ENCODE measurements at places on chromosomes 3 and 15.
A peak's percentile ranks its signal among the peaks of the same experiment; 100 is the strongest.

GRCh38 chr15:82832601-82833361 is 23.4 kb downstream of the WHAMM start:
- H3K4me1 ChIP-seq = peaks cover 18% of the 10 kb centered on the region
- DNase-seq = no peak
- no peak overlapping the region for H3K27ac ChIP-seq
- no peaks in the 10 kb centered on the region for H3K27me3 ChIP-seq

GRCh38 chr3:182445576-182445975 is 347.7 kb upstream of the ATP11B start:
- H3K27me3 ChIP-seq = no peaks in the 10 kb centered on the region
- no peak overlapping the region for H3K27ac ChIP-seq
- no peak overlapping the region for H3K4me3 ChIP-seq

- H3K27me3 ChIP-seq = peaks cover 29% of the 10 kb centered on the region
- peaks cover 6% of the 10 kb centered on the region for H3K4me1 ChIP-seq
- H3K36me3 ChIP-seq = no peaks in the 10 kb centered on the region
- no peak overlapping the region for H3K4me3 ChIP-seq
Measured at GRCh38 chr15:77075528-77075927, 4.6 kb upstream of the TSPAN3 start.

DNA sequence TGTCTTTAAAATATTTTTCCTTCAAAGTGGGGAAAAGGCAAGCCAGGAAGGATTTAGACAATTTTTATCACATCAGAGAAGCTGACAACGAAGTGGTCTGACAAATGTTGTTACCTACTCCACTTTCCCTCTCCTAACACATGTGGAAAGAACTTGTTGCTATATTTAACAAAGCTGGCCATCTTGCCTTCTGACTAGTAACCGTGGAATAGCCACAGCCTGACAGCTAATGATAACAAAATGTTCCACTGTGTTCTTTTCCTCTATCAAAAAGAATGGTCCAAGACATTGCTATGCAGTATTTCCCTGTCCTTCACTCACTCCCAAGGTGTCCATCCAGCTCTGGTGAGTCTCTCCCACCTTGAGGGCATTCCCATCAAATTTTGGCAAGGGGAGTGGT is 481.4 kb upstream of the THBS1 start:
- no peaks in the 10 kb centered on the region for H3K36me3 ChIP-seq
- H3K27ac ChIP-seq = no peak overlapping the region
- H3K4me1 ChIP-seq = no peaks in the 10 kb centered on the region
- no peak overlapping the region for H3K4me3 ChIP-seq

DNA sequence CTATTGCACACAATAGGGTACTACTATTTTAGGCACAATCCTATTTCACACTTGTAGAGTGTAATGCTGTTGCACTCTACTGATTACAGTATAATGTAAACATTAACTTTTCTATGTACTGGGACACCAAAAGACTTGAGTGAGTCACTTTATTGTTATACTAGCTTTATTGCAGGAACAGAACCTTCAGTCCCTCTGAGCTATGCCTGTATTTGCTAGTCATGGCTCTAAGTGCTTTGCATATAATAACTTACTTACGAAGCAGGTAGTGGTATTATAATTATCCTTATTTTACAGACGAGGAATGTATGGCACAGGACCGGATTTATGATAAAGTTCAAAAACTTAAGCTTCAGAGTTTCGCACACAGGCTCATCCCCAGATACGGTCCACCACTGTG is 106.6 kb upstream of the SLC6A6 start:
- H3K27me3 ChIP-seq = peaks cover 18% of the 10 kb centered on the region
- H3K4me3 ChIP-seq = no peak overlapping the region

DNA sequence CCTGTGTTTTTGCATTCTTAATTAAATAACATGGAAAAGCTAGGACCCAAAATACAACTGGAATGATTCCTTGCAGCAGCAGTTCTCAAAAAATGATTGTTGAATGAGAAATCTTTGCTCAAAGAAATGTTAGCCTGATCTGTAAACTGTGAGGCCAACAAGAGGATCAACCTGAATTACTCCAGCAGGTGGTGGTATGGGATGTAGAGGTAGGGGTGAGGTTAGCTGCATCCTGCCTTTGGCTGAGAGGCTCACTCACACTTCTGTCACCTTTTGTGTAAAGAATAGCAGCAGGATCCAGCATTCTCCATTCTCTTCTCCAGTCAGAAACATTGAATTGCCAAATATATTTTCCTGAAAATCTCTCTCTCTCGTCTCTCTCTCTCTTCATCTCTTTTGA is 26.5 kb upstream of the FAM98B start:
- DNase-seq = no peak
- H3K27ac ChIP-seq = no peak overlapping the region
- H3K4me3 ChIP-seq = no peak overlapping the region
- H3K4me1 ChIP-seq = no peaks in the 10 kb centered on the region
- 0 out of 3 replicates have a peak, but pooled peaks cover 2% of the 10 kb centered on the region for H3K27me3 ChIP-seq
- H3K36me3 ChIP-seq = no peaks in the 10 kb centered on the region

GRCh38 chr3:102512734-102513504 is 78.1 kb downstream of the ZPLD1 start:
- no peaks in the 10 kb centered on the region for H3K27me3 ChIP-seq
- no peaks in the 10 kb centered on the region for H3K36me3 ChIP-seq
- H3K27ac ChIP-seq = no peak overlapping the region
- H3K4me3 ChIP-seq = no peak overlapping the region
- no peaks in the 10 kb centered on the region for H3K4me1 ChIP-seq

- H3K27me3 ChIP-seq = no peaks in the 10 kb centered on the region
- peak; percentile 24 for DNase-seq
- H3K36me3 ChIP-seq = no peaks in the 10 kb centered on the region
- no peak overlapping the region for H3K27ac ChIP-seq
- H3K4me3 ChIP-seq = no peak overlapping the region
Measured at GRCh38 chr15:61051569-61052031, 177.5 kb downstream of the RORA start.

DNA sequence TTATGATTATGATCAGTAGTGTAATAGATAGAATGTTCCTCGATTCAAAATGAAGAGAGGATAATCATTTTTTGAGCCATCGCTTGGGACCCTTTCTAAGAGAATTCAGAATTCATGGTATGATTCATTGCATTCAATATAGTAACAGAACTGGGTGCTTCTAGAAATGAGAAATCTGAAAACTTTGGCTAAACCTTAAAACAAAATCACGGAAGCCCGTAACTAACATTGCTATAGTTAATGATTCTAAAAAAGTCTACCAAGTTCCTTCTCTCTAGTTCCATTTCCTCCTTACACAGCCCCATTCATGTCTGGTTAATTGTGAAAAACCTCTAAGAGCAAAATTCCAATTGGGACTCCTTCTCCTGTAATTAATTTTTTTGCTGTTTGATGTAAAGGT is 217.1 kb downstream of the GBE1 start:
- no peaks in the 10 kb centered on the region for H3K27me3 ChIP-seq
- no peak overlapping the region for H3K4me3 ChIP-seq
- H3K4me1 ChIP-seq = no peaks in the 10 kb centered on the region
- DNase-seq = no peak

DNA sequence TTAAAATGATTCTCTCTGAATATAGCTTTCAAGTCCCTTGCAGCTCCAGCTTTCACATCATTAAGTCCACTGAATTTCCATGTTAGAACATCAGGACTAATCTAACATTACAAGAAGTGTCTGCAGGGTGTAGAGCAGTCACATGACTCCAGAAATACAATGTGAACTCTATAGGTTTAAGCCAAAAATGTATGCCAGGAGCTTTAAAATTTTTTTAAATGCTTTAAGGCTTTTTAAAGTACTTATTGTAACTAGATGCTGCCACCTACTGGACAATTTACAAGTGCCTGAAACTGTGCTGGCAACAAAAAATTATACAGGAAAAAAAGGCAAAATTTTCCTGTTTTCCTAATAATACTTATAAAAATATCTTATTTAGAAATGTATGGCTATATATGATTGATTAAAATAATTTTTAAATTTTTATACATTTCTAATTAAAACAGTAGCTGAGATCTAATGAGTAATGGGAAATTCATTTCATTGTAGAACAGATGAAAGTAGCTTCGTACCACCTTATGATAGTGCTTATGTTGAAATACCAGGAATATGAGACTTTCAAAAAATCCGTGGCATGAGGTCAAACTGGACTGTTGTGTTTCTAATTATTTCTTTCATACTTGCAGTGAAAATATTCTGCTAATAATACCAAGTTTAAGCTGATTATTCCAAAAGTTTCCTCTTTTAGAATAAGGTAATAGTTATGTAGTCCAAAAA is 25.7 kb downstream of the FSIP1 start:
- DNase-seq = peak; percentile 43
- no peaks in the 10 kb centered on the region for H3K36me3 ChIP-seq
- H3K4me1 ChIP-seq = no peaks in the 10 kb centered on the region
- H3K27me3 ChIP-seq = no peaks in the 10 kb centered on the region
- H3K27ac ChIP-seq = no peak overlapping the region

DNA sequence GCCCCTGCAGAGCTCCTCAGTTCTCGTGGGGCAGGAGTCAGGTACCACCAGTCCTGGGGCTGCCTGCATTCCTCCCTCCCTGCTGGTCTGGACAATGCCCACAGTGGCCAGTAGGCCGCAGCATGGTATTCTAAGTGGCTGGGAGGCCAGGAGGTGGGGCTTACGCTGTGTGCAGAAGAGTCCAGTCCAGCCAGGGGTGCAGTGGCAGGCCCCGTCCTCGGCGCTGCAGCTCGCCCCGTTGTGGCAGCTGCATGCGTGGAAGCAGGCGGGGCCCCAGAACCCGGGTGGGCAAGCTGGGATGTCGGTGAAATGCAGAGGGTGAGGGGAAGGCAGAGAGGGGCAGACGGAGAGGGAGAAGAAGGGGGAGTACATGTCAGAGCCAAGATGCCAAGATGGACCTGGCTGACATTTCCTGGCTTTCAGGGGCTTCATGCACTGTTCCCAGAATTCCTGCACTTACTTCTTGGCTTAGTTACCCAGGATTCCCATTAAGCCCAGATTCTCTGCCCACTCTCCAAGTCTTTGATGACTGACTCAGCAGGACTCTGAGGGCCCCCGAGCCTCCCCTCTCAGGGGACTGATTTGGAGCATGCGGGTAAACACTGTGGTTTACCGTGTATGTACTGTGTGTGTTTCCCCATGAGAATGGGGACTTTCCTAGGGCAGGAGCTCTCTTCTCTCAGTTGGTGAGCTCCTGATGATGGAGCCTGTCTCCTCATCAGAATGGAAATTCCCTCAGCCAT is 47.5 kb downstream of the RAB11A start:
- H3K36me3 ChIP-seq = no peaks in the 10 kb centered on the region
- H3K4me1 ChIP-seq = peaks cover 15% of the 10 kb centered on the region
- DNase-seq = peak; percentile 80
- no peak overlapping the region for H3K4me3 ChIP-seq

DNA sequence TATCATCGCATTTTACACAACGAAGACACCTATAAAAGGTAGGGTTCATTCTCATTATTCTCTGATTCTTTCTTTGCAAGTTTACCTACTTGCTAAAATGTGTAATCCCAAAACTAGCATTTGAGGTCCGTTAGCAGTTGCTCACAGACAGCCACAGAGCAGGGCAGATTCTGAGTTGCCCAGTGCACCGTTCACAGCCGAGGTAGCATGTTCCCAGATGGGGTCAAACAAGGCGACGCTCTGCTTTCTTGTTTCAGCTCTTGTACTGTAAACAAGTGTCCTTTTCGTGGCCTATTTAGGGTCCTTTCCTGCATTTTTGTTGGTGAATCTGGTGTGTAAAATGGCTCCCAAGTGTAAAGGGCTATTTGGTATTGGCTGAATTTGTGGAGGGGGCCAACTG is 3.1 kb downstream of the PPP1R2 start:
- no peaks in the 10 kb centered on the region for H3K27me3 ChIP-seq
- peak overlapping the region; percentile 29 for H3K27ac ChIP-seq
- peak overlapping the region; percentile 87 for H3K4me3 ChIP-seq
- no peaks in the 10 kb centered on the region for H3K36me3 ChIP-seq
- peaks cover 49% of the 10 kb centered on the region for H3K4me1 ChIP-seq

GRCh38 chr3:139534455-139534812 is 5.1 kb downstream of the RBP1 start:
- peaks cover 43% of the 10 kb centered on the region for H3K4me1 ChIP-seq
- no peaks in the 10 kb centered on the region for H3K27me3 ChIP-seq
- H3K27ac ChIP-seq = no peak overlapping the region
- H3K36me3 ChIP-seq = no peaks in the 10 kb centered on the region
- no peak overlapping the region for H3K4me3 ChIP-seq

- no peaks in the 10 kb centered on the region for H3K27me3 ChIP-seq
- H3K36me3 ChIP-seq = no peaks in the 10 kb centered on the region
- peaks cover 90% of the 10 kb centered on the region for H3K4me1 ChIP-seq
- no peak overlapping the region for H3K4me3 ChIP-seq
Measured at GRCh38 chr3:50591196-50591741, 20.3 kb downstream of the CISH start.

DNA sequence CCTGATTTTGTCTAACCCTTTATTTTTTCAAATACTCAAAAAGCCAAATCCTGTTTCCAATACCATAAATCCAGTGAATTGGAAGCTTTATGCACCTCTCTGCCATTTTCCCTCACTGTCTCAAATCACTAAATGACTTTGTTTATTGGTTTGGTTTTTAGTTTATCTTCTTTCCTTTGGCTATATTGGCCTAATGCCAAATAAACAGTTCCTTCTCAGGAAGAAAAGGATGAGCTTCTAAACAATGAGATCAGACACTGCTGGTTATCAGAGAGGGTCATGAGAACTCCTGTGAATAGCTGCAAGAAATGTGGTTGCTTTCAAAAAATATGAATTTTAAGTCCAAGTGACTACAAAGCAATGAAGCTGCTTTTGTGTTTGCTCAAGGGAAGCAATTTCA is 359.9 kb downstream of the MECOM start:
- no peaks in the 10 kb centered on the region for H3K27me3 ChIP-seq
- no peaks in the 10 kb centered on the region for H3K36me3 ChIP-seq
- no peak overlapping the region for H3K4me3 ChIP-seq
- no peak for DNase-seq

DNA sequence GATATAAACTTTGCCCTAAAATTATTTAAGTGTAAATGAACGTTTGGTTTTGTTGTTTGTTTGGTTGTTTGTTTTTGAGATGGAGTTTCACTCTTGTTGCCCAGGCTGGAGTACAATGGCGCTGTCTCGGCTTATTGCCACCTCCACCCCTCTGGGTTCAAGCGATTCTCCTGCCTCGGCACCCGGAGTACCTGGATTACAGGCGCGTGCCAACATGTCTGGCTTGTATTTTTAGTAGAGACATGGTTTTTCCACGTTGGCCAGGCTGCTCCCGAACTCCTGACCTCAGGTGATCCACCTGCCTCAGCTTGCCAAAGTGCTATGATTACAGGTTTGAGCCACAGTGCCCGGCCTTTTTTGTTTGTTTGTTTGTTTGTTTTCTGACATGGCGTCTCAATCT is 87.9 kb upstream of the CHD2 start:
- H3K4me3 ChIP-seq = no peak overlapping the region
- peaks cover 30% of the 10 kb centered on the region for H3K4me1 ChIP-seq
- H3K27me3 ChIP-seq = no peaks in the 10 kb centered on the region

Measured in HepG2 (cell line).